ENCODE measurements at places on chromosomes 11 and 22.

- no peak for DNase-seq
Measured at GRCh38 chr11:131909426-131910177, 539.2 kb downstream of the NTM start.

- DNase-seq, result no peak
Measured at GRCh38 chr11:76750746-76751145, 32.4 kb upstream of the TSKU start.

DNA sequence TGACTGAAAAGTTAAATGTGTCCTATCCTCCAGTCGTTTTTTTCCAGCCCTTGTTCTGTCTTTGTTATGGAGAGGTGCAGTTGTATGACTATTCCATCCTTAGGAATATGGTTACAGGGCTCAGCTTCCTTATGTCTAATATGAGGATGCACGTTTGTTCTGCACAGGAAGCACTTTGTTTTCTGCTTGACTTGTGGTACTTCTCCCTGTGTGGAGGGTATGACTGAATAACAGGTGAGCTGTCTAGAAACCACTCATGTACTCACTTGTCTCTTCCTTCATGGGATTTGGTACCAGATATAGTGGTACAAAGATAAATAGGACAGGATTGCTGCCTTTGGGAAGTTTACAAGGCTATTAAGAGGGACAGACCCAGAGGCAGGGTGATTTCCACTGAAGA, 17.4 kb downstream of the CABIN1 start:
- DNase-seq, result no peak

GRCh38 chr22:38098410-38099249, 11.9 kb downstream of the BAIAP2L2 start:
- DNase-seq, result no peak

DNA sequence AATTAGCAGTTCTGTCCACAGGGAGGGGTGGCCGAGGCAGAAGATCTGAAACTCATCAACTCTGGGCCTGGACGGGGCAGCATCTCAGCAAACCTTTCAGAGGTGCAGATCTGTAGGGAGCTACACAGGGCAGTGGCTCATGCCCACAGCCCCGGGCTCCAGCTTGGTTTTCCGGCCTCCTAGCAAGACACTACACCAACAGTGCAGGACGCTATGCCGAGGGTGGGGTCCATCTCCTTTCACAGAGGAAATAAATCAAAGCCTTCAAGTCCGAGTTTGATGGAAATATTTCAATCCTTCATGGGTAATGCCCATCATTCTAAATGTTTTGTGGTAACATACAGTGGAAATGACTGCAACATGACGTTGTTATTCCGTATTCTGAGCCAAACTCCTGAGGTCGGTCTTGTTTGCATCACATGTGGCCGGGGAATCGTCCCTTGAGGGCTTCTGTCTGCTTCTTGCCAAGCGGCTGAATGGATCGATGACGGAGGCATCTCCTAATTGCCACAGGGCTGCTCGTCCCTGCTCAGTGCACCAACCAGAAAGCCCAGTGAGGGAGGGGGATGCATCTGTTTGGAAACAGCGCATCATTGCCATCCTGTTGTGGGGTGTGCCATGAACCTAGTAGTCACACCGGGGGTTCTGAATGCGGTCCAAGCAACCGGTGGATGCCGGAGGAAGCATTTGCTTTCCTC, 30.0 kb downstream of the LINC01488 start:
- DNase-seq, result no peak

DNA sequence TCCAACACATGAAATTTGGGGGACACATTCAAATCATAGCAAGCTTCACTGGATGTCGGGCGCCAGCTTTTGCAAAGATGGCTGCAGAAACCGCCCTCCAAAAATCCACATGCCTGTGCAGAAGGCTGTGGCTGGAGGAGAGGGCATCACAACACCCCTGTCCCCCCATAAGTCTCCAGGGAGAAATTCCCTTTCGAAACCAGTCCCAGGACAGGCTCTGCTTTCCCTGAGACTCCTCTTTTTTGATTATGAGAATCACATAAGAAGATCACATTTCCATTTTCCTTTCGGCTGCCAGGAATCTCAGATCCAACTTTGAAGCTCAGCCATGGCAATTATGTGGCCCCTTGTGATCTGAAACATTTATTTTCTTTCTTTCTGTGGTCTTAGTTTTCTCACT, 9.7 kb downstream of the LIF start:
- no peak for DNase-seq

GRCh38 chr11:24234822-24235508, 261.9 kb upstream of the LUZP2 start:
- DNase-seq, result no peak

GRCh38 chr22:45221201-45221600, 19.5 kb downstream of the KIAA0930 start:
- no peak for DNase-seq

GRCh38 chr22:30471616-30472318, at the start of gene SEC14L3:
SEC14L3 (minus strand) TSS chr22:30472017; CDS start chr22:30471958, 59 bp downstream.
- DNase-seq, result no peak

DNA sequence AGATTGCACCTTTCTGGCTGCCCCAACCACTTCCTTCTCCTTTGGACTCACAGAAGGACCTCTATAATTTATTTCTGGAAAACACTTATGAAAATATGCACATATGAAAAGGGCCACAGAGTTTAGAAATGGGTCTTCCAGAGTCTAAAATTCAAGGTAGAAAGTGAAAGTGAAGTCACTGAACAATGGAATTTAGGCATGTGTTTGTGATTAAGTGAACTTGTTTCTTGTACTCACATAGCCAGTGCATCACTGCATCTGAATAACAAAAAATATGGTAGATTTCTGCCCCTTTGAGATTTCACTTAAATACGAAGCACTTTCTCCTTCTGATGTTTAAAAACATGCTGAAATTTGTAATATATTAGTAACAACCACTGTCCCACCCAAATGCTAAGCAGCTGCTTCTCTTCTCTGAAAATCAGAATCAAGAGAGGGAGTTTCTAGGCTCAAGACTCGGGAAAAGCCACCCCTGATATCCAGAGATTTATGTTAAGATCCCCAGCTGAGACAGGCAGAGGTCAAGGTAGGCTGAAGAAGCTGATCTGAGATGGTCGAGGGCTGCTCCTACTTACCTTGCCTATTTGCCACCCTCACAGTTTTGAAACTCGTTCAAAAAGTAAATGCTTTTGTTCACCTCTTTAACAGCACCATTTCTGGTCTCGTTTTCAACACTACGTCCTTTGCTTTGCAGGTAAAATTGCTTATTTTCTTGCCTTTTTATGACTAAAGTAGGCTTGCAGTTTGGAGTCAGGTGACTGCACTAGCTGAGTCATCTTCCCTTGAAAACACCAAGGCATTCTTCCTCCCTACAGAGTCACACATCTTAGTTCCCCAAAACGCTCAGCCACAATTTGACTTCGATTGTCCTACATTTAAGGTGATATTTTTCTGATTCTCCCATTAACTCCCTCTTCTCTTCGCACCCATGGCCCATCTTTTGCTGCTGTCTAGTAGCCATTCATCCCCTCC, at the start of gene XKR3:
Gene XKR3, minus strand, starts transcription at position 696 of the 972 bp plus-strand sequence. CDS start 17,338 bp downstream, outside the sequence.
- DNase-seq, result no peak

GRCh38 chr11:103714246-103714645, 322.2 kb upstream of the DDI1 start:
- no peak for DNase-seq

GRCh38 chr22:50641696-50642607, 14.0 kb upstream of the ARSA start:
- no peak for DNase-seq

- DNase-seq, result no peak
Measured at GRCh38 chr11:27296497-27296896, 66.5 kb downstream of the CCDC34 start.

DNA sequence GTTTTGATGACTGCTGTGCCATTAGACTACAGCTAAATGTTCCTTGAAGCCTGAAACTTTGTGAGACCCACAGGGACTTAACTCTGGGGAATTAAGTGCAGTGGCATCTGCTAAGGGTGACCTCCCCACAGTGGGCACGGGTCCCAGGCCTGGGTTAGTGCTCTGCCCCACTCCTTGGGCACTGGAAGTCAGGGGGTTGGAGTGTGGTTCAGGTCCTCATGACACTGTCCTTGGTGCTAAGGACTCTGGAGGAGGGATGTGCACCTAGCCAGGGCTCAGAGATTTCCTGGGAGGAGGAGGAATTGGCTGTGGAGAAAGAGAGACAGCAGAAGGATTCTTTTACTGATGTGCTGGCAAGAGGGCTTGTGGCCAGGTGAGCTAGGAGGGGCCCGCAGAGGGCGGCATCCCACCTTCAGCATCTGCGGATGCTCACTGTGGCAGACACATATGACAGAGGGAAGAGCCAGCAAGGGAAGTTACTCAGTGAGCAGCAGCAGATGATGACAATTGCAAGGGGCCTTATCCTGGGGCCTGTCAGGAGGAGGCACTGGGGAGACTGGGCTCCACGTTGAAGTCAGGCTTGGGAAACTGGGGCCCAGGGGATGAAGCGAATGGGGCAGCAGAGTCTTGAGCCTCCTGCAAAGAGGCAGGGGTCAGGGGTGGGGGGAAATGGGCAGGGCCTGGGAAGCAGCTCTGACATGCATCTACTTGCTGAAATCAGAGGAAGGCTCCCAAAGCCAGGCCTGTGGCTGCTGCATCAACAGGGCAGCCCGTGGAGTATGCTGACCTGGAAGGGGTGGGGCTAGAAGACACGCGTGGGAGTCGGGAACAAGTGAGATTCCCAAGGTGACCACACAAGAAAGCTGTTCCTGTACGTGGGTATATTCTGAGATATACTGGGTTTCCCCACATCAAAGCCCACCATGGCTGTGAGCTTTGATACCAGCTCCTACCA, 144.0 kb downstream of the MPPED1 start:
- DNase-seq, result no peak

DNA sequence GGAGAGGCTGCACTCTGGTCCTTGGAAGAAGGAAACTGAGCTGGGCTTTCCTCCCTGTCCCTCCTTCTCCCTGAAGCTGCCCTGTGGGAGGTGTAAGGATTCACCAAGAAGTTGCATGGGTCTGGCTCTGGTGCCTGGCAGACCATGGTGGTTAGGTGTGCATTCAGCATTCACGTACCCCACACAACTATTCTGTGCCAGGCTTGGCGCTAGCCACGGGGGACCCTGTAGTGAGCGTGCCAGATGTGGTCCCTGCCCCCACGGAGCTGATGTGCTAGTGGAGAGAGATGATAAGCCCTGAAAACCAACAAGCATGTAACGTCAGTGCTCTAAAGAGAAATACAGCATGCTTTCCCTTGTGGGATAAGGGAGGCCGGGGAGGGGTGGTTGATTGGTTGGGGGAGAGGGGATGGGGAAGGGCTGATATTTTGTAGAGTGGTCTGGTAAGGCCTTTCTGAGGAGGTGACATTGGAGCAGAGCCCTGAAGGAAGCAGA, 48.9 kb downstream of the CD82 start:
- no peak for DNase-seq

- no peak for DNase-seq
Measured at GRCh38 chr11:17845431-17845881, 110.9 kb downstream of the KCNC1 start.

GRCh38 chr11:103279821-103280220, 170.6 kb downstream of the DYNC2H1 start:
- DNase-seq, result no peak

DNA sequence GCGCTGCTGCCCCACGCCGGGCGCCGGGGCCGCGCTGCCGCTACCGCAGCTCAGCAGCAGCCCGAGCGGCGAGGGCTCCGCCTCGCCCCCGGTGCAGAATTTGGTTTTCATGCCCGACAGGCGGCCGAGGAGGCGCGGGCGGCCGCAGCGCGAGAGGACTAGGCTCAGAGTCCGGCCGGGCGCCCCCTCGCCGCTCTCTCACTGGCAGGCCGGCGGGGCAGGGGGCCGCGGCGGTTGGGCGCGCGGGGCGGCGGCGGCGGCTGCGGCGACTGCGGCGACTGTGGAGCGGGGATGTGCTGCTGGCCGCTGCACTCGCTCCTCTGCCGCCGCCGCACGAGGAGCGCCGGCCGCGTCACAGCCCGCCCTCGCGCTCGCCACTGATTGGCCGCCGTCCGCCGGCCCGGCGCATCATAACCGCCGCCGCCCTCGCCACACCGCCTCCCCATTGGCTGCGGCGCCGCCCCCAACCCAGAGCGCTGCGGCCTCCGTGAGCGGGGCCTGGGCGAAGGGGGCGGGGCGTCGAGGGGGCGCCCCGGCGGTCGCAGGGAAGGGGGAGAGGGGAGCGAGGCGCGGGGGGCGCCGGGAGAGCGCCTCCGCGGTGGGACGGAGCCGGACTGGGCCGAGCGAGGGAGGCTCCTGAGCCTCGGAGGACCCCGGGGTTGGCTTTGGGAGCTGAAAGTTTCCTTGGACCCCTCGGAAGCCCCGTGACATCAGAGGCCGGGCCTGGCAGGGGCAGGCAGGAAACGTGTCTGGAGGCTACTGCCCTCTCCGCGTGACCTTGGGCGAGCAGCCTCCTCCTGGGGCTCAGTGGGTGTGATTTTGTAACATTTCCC, at the start of gene CHKA:
Gene CHKA, minus strand, starts transcription at position 322 of the 833 bp plus-strand sequence. Its CDS starts 211 bp downstream, at position 111.
- DNase-seq, result peak; percentile 73

GRCh38 chr11:57359896-57360690, 20.9 kb downstream of the PRG3 start:
- no peak for DNase-seq

GRCh38 chr11:36308577-36308976, 12.5 kb downstream of the PRR5L start:
- no peak for DNase-seq
